ENCODE measurements at places on chromosomes 4 and X.
A peak's percentile ranks its signal among the peaks of the same experiment; 100 is the strongest.

DNA sequence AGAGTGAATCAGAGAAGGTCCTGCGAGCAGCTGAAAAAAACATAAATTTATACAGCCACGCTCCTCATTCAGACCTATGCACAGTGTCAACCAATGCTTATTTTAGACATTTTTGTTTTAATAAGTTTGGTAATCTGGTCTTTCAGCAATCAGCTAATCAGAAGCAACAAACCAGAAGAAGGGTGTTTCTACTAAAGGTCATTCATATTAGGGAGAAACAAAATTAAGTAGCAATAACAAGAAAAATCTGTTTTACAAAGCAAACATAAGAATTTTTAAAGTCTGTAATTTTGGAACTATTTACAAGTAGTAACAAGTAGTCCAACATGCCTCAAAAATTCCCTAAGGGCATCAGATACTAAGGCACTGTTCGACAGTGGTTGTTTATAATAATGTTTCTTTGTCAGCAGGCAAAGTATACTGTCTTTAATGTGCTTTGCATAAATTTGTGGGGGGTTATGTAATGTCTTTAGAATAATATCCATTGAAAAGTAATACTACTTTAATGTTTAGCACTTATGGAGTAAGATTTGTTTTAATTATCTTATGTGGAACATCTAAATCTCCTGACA, 82.8 kb downstream of the PHOX2B start:
- DNase-seq = no peak

GRCh38 chr4:175884048-175884447, 72.0 kb upstream of the GPM6A start:
- DNase-seq = no peak

- DNase-seq = no peak
These were observed 354.0 kb downstream of the HS3ST1 start for GRCh38 chr4:11074581-11075241.

- no peak for DNase-seq
These were observed 23.8 kb downstream of the SOWAHB start for GRCh38 chr4:76874176-76874575.

DNA sequence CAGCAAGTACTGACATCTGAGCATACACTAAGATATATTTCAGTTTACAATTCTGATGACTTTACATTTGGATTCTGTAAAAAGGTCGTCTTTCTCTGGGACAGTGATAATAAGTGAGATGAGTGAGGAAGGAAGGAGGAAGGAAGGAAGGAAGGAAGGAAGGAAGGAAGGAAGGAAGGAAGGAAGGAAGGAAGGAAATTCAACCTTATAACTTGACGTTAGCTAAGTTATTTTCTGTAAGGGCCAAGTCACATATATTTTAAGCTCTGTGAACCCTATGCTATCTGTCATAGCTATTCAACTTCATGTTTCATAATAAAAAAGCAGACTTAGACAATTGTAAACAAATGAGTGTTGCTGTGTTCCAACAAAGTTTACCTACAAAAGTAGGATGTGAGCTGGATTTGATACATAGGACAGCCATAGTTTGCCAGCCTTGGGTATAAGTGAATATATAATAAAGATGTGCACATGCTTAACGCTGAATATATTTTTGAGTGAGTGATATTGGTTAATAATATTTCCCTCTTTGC, 753.0 kb upstream of the NDST4 start:
- no peak for DNase-seq

DNA sequence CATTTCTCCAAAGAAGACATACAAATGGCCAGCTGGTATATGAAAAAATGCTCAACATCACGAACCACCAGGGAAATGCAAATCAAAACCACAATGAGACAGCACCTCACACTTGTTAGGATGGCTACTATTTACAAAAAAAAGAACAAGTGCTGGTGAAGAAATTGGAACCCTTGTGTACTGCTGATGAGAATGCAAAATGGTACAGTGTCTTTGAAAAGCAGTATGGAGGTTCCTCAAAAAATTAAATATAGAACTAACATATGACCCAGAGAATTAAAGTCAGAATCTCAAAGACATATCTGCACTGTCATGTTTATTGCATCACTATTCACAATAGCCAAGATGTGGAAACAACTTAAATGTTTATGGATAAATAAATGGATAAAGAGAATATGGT, 20.9 kb downstream of the PAGE4 start:
- no peak for DNase-seq

DNA sequence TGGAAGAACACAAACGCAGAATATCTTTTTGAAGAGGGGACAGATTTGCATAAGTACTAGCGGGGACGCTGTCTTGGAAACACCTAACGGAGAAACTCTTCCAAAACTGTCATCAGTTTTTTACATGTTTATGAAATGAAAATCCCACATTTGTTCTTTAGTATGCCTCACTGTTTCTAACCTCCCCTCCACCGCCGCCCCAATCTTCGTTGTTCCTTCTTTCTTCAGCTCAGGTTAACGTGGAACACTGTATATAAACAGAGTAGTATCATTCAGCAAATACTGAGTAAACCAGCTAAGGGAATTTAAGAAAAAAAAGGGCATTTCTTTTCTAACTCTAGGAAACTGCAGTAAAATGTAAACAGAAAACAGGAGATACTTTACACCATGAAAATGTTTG, 2345.6 kb downstream of the PCDH7 start:
- no peak for DNase-seq

DNA sequence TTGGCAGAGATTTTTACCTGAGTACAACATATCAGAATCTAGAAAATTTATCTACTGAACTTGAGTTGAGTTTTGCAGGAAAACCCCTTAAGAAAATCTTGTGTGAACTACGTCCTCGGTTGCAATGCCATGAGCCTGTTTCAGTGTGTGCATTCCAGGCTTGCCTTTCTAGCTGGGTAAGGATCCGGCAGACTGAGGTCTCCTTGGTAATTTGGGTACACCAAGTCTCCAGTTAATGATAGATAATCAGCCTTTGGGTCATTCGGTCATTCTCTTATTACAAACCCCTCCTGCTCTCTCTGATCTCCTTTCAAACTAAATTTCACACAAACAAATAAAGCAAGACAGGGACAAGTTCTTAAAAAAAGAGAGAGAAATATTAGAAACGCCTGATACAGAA, 5.9 kb upstream of the HAND2 start:
- no peak for DNase-seq

DNA sequence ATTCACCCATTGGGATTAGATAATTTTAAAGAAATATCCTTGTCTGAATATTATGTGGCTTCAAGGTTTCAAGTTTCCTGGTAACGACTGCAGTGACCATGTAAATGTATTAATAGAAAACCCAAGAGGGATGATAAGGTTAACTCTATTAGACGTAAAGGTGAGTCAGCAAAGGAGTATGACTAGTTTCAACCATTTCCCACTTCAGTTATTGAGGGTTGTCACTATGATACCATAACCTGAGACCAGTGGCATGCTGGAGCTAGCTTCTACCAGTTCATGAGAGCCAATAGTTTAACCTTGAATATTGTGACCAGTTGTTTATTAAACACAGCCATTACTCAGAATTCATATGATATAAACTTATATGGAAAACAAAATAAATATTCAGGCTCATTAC, 270.1 kb downstream of the TMA16 start:
- no peak for DNase-seq

DNA sequence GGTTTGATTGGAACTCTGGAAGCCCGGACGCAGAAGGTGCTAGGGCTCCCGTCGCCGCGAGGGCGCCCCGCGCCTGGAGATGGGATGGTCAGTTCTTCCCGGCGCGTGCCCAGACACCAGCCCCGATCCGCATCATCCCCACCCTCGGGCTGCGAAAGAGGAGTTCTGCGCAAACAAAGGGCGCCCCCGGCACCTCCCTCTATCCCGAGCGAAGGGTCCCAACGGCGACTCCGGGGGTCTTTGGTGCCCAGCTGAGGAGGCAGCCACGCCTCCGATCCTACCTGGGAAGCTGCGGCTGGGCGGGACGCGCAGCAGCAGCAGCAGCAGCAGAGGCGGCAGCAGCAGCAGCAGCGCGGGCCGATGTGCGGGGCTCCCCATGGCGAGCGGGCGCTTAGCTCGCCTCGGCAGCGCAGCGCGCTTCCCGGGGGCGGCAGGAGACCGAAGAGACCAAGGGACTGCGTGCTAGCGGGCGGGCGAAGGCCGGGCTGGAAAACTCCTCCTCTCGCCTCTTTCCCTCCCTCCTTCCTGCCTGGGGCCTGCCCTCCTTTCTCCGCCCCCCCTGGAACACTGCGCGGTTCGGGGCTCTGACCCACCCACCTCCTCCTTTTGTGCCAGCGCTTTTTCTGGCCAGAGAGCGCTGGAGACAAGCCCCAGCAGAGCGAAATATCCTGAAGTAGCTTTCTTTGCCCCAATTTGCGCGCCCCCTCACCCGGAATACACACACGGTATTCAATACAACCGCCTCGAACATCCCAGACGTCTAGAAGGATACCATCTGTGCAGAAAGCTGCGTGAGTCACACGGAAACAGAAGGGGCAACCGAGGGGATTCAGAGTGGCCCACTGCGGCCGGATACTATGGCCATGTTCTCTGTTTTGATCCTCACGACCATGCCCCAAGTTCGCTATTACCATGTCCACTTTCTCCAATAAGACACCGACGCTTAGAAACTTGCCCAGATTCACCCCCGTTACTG, at the start of gene SRPX:
Gene SRPX, minus strand, starts transcription at position 457 of the 976 bp plus-strand sequence. Its CDS starts 79 bp downstream, at position 378.
- DNase-seq = no peak

GRCh38 chr4:108397850-108398249, 222.5 kb upstream of the RPL34 start:
- DNase-seq = no peak

DNA sequence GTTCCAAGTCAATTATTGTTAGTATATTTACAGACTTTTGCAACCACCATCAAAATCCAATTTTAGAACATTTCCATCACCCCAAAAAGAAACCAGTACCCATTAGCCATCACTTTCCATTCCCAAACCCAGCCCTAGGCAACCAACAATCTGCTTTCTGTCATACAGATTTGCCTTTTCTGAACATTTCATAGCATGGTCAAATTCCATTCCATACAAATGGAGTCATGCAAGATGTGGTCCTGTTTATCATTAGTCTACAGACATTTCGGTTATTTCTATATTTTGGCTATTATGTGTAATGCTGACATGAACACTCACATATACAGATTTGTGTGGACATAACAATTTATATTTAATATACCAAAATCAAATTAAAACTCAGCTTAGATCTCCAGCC, 508.7 kb downstream of the ZNF674 start:
- no peak for DNase-seq

GRCh38 chr4:89438102-89438831, 130.7 kb upstream of the GPRIN3 start:
- DNase-seq = peak; percentile 28

GRCh38 chr4:15544248-15544729, 74.6 kb downstream of the CC2D2A start:
- DNase-seq = no peak

DNA sequence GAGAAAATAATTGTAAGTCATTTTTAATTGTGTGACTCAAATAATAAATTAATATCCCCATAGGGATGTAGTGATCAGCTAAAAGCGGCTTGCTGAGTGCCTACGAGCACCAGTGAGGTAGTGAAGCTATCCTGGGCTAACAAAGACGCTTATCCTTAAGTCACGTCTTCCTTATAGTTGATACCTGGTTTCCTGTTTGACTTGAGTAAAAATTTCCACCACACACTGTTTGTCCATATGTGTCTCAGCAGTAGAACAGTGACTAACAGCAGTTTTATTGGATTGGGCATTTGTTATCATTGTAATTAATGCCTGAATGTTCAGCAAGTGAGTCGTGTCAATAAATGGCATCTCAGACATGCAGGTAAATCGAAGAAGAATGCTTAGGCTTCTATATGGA, 241.1 kb downstream of the GRXCR1 start:
- DNase-seq = no peak

DNA sequence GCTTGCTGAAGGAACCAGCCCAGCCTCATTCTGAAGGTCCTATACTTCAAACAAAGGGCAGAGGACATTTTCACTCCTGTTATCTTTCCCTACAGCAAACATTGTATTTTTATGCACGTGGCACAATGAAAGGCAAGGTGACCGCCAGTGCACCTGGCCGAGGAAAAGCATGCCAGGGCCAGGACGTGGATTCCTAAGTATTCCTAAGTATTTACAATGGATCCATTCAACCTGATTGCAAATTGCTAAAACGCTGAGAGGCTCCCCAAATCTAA, 127.9 kb upstream of the FTHL17 start:
- no peak for DNase-seq

GRCh38 chrX:48540028-48540375, 488 bp downstream of the TBC1D25 start:
- DNase-seq = no peak

DNA sequence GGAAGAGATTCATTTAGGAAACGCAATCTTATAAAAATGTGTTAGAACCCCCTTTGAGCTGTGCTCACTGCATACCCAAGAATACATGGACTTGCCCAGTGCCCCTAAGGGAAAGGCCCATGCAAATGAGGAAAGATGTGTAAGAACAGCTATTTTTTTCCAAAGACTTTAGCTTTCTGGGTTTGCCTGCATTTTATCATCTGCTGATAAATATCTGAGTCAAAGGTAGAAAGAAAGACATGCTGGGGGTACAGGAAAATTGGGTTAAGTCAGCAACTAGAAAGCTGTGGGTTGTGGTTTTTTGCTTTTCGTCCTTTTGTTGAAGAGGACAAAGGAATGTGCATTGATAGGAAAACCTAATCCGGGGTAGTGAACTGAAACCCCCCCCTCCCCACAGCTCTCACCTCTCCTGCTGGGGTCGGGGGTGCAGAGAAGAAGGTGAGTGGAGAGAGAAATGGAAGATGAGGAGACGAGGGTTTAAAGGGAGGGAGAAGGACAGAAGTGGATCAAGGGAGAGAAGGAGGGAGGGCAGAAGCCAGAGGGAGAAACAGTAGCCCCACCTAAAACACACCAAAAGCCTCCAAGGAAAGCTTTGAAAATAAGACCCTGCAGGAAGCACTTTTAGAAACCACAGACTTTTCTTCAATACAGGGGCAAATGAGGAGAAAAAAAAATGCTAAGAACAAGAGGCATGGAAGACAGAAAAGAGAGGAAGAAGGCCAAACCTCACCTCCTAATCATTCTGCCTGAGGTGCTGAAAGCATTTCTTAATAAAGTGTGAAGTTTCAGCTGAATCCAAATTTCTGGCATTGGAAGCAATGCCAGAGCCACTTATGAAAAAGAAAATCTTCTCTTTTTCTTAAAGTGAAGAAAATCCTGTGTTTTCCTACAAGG, 49.3 kb downstream of the KDR start:
- no peak for DNase-seq

GRCh38 chr4:86536151-86536550, 58.0 kb upstream of the PTPN13 start:
- no peak for DNase-seq

GRCh38 chr4:54187148-54187547, 41.9 kb upstream of the PDGFRA start:
- no peak for DNase-seq

GRCh38 chr4:139746431-139747171, 81.0 kb downstream of the MGST2 start:
- no peak for DNase-seq

- no peak for DNase-seq
These were observed 2104.2 kb downstream of the PCDH7 start for GRCh38 chr4:32824336-32824735.

DNA sequence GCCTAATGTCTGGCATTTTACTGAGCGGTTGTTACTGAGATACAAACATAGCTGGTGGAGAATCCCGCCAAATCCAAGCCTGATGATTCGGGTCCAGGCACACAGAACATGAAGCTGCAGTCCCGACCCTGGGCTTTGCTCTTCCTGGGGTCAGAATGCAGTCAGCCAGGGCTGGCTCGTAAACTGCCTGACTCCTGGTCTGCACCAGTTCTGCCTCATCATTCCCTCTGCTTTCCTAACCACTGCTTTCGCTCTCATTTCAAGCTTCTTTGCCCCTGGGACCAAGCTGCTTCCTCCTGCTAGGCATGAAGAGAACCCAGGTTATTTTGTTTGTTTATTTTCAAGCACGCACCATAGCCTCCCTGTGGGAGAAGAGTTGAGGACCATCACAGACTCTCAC, 39.3 kb downstream of the GATB start:
- no peak for DNase-seq
